ENCODE measurements at places on chromosomes 4 and X. TPM values are rescaled to one million over a fixed set of nuclear protein-coding genes. Genes with fewer than 3 reads are reported as not detected.

Gene TMEM187
- 4.0 TPM for total RNA-seq

Gene XG
- 2.5 TPM for total RNA-seq

Gene SGMS2
- 221 TPM for total RNA-seq

Gene RAB33A
- 15.2 TPM for total RNA-seq

Gene TMEM47
- total RNA-seq = 101 TPM

Gene FAM13A
- 20.1 TPM for total RNA-seq

Gene GPRASP2
- total RNA-seq = 29.3 TPM

Gene PABPC5
- total RNA-seq = 2.5 TPM

Gene ZCCHC18
- 0.19 TPM for total RNA-seq

Gene FHL1
- total RNA-seq = 48.3 TPM

Gene ERAS
- total RNA-seq = not detected

Gene SPRY1
- total RNA-seq = 32.7 TPM

Gene CBR4
- total RNA-seq = 12.4 TPM

Gene F8A3
- 2.8 TPM for total RNA-seq

Gene GATA1
- total RNA-seq = not detected

Gene PAGE2
- not detected for total RNA-seq

Gene STATH
- not detected for total RNA-seq

Gene PRICKLE3
- 6.2 TPM for total RNA-seq

Gene GPR50
- total RNA-seq = not detected

All from regular cardiac myocyte (primary cell).